Stimulated activated naive CD4-positive, alpha-beta T cell treated with Interleukin-2 at 50 U/mL for 16 hours (primary cell): ENCODE measurements at places on chromosomes 7 and 10.

DNA sequence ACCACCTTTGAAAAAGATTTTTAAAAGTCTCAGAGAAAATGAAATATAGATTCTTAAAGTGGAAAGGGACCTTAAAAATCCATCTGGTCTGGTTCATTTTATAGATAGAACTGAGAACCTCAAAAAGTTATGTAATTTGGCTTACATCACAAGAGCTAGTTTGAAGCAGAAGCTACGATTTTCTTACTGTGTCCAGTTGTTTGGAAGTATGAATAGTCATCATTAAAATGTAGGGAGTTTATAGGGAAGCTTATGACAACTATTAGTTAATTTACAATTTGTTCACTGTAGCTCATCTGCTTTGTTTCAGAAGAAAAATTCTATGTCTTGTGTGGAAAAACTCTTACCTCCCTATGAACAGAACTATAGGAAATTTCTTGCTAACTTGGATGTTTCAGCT lies 26.9 kb downstream of the ZEB1 start:
- no peak for DNase-seq

GRCh38 chr7:144907577-144907976 lies 71.7 kb upstream of the TPK1 start:
- no peak for DNase-seq

GRCh38 chr10:91493313-91493712 lies 83.2 kb downstream of the HECTD2 start:
- DNase-seq, result no peak

DNA sequence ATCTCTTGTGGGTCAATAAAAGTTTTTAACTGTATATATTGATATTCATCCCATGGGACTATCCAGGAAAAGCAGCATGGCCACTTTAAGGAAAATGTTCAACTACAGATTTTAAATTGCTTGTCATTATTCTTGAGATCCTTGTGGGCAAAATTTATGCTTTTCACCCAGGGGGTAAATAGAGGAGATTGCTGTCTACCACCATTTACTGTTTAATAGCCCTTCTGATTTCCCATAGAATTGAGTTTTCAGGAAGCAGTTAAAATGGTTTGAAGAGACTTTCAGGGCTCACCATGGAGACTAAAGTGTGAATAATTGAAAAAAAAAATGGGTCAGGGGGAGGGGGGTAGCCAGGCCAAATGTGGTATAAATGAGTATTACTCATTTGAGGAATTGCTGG lies 901.1 kb upstream of the POT1 start:
- DNase-seq, result no peak

GRCh38 chr7:68581417-68581816 lies 1016.9 kb upstream of the AUTS2 start:
- DNase-seq, result no peak

GRCh38 chr7:74355091-74355490 lies 65.9 kb downstream of the CLIP2 start:
- no peak for DNase-seq

DNA sequence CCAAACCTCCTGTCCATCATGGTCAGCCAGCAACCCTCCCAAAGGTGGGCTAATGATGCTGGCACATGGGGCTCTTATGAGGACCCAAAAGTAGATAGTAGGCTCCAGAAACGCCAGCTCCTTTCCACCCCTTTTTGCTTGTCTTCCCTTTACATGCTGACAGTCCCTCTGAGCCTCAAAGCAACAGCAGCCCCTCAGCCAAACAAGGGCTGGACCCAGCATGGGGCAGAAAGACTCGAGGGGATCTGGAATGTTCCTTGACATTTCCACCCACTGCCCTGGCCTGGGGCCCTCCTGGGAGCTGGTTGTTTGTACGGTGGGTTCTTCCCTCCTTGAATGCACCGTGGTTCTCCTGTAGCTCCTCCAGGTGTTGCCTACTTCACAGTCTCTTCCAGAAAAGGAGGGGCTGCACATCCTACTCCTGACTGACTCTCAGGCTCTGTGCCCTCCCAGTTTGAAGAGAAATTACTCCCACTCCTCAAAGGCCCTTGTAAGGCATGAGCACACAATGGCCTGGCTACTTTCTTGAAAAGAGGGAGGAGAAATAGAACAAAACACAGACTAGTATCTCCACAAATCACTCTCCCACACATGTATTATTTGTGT lies 21.5 kb upstream of the NUDCD3 start:
- no peak for DNase-seq

- DNase-seq, result peak; percentile 96
Measured at GRCh38 chr7:148932-149790, 43.2 kb upstream of the FAM20C start.

GRCh38 chr7:155798673-155799439 lies 13.4 kb downstream of the SHH start:
- no peak for DNase-seq
